Activated CD4-positive, alpha-beta T cell treated with anti-CD3 and anti-CD28 coated beads for 48 hours (primary cell): ENCODE measurements at places on chromosomes 7 and 10.

- DNase-seq: no peak
Measured at GRCh38 chr7:25716421-25716820, 435.6 kb upstream of the NFE2L3 start.

DNA sequence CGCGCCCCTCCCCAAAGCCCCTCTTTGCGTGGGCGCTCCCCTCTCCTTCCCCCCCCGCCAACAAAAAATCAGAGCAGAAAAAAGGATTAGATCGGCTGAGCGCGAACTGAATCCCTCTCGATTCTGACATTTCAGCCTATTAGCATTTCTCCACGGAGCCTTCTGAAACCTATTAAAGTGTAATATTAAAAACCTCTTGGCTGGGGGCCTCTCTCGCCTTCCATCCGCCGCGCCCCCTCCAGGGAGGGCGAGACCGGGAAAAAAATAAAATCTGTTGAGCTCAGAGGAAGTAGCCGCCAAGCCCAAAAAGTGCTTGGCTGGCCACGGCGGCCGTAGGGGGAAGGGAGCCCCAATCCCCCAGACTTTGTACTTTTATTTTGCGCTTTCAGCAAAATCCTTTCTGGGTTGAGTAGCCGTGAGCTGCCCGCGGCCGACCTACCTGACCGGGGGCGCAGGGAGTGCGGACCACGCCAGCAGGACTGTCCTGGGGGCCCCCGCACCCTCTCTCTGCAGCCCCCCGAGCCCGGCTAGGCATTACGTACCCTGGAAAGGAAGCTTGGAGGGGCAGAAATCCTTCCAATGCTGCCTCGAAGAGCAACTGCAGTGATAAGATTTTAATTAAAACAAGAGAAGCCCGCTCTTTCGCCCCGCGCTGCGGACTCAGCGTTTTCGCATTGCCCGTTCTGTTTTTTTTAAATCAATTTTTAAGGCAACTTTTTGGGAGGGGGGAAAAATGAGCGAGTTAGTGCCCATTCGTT is 1.3 kb upstream of the TNRC18 start:
- DNase-seq: peak; percentile 16

DNA sequence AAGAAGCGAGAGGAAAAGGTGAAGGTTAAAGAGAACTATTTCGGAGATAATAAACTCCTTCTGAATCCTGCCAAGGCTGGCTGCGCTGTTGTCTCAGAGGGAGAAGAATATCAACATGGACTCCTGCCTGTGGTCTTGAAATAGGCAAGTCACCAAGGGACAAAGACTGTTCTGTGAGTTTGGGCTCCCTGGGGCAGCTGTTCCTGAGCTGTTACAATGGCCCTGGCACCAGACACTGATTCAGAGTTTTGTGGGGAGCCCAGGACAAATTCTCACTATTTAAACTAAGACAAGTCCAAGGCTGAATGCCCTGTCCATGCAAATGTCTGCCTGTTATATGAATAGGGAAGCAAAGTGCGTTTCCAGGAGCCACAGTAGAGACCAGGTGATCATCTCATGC is 81.4 kb downstream of the PRPF18 start:
- no peak for DNase-seq

GRCh38 chr10:5816170-5816569 is 2.9 kb upstream of the GDI2 start:
- DNase-seq: no peak

GRCh38 chr7:112888781-112889180 is 98.6 kb upstream of the TMEM168 start:
- no peak for DNase-seq

- no peak for DNase-seq
Measured at GRCh38 chr7:4668510-4668847, 13.6 kb upstream of the FOXK1 start.

DNA sequence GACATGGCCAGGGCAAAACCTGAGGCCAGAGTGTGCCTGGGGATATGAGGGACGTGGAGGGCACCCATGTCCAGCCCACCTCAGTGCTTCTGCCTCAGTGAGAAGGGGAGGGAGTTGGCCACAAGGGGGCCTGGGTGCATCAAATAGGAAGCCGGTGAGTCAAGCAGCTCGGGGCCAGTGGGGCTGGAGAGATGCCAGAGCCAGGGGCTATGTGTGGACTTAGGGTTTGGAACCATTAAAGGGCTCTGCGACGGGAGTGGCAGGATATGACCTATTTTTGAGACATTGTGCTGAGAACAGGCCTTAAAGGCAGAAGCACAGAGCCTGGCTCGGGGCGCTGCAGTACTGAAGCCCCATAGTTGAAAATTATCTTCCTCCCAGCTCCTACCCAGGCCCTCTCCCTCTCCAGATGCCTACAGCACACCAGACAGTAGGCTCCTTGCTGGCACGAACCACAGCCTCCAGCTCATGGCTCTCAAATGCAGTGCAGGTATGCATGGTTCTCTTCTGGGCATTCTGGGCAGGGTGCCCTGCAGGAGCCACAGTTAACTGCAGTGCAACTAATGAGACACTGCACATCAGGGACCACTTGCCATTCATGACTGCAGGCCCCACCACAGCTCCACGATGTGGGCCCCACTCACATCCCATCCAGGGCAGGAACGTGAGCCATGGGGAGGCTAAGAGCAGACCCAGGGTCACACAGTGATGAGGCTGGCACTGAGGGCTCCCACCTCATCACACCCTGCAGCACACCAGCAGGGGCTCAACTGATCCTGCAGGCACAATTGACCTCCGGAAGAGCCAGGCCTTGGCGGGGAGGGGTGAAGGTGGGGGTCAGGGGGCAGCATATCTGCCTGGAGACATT is 7.2 kb upstream of the PGAM2 start:
- peak; percentile 57 for DNase-seq

DNA sequence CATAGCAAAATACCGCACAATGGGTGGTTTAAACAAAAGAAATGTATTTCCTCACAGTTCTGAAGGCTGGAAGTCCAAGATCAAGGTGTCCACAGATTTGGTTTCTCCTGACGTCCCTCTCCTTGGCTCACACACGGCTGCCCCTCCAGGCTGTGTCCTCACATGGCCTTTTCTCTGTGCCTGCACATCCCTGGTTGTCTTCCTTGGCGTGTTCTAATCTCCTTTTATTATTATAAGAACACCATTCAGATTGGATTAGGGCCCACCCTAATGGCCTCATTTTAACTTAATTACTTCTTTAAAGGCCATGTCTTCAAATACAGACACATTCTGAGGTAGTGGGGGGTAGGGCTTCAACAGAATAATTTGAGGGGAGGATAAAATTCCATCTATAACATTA is 87.9 kb downstream of the FZD1 start:
- no peak for DNase-seq

DNA sequence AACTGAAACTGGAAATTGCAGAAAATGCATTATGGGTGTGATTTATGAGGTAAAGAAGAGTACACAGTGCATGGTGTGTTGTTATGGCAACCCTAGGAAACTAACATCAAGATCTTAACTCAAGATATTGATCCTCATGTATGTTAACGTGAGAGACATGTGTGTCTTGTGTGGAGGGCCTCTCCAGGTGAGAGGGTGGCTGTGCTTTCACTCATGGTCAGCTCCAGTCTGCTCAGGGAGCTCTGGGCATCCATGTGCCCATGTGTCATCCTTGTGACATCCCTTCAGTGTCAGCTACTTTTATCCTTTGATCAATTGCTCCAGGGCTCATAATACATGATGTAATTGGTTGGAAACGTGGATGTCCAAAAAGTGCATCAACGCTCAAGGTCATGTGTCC is 24.9 kb upstream of the INSYN2A start:
- no peak for DNase-seq

GRCh38 chr7:116180302-116180701 is 30.0 kb upstream of the TES start:
- DNase-seq: no peak

- no peak for DNase-seq
Measured at GRCh38 chr7:146875981-146876380, 759.4 kb downstream of the CNTNAP2 start.
